Right ventricle myocardium inferior (tissue), 1 donor: ENCODE measurements at places on chromosomes 5 and 9. TPM values are rescaled to one million over a fixed set of nuclear protein-coding genes. Genes with fewer than 3 reads are reported as not detected.

- no peak for DNase-seq
Measured at GRCh38 chr5:102918986-102919610, 164.0 kb downstream of the PAM start.

DNA sequence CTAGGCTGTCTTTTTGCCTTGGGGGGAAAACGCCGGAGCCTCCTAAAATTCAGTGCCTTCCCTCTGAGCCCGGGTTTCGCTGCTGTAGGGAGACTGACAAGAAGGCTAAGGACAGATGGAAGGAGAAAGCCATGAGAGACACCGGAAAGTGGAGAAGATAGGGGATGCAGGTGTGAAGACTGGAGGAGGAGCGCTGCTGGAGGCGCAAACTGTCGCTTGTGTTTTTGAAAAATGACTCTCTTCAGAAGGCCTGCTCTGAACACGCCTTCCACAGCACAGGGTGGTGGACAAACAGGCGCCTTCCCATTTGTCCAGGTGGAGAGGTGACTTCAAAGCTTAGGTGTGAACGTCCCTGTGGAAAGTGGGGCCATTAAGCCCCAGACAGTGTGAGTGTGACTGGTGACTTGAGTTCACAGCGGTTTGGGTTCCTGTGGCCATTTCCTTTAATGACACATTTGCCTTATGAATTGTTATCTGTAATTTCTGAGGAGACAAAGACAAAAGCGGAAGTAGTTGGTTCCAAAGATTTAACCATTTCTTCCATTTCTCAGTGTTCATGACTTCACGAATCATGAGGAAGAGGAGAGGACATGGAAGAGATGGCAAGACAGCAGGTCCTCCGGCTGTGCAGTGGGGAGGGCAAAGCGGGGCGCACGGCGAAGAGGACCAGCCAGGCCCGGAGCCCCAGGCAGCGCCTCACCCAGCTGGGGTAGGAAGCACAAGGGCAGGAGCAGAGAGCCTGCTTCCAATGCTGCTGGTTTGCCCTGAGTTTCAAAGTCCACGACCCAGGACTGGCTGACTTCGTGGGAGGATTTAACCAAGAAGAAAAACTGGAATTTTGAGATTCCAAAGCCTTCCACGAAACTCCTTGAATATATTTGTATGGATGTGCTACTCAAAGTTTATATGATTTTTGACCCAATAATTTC, 27.8 kb upstream of the SEMA4D start:
- DNase-seq: no peak

GRCh38 chr5:12316812-12317211, 412.6 kb upstream of the CTNND2 start:
- DNase-seq: no peak

GRCh38 chr5:112616812-112617547, 120.7 kb upstream of the APC start:
- DNase-seq: no peak

- no peak for DNase-seq
Measured at GRCh38 chr9:5354184-5354583, 14.5 kb upstream of the RLN1 start.

- DNase-seq: no peak
Measured at GRCh38 chr9:6218099-6218502, 2.5 kb downstream of the IL33 start.

DNA sequence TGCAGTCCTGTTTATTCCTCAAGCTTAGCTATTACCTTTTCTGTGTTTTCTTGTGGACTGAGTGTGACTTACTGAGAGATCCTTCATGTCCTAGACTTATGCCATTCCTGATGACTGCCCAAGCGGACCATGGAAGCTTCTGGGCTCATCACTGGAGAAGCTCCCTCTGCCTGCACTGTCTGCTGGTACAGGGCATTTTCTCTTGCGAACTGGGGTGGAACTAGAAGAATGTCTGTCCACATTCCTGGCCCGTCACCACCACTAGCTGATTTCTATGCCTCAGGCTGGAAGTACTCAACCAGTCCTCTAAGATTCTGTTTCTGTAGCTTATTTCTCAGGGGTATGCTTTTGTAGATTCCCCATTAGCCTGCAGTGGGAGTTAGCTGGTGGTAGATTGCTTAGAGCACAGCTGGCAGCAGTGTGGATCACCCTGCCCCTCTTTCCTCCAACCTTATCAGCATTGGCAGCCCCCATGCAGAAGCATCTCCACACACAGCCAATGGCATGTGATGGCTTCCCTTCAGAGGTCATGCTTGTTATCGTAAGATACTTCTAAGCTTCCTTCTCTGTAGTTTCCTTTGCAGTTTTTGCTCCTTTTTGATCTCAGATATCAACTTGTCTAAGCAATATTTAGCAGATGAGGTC, 12.4 kb downstream of the SLC36A1 start:
- DNase-seq: no peak

DNA sequence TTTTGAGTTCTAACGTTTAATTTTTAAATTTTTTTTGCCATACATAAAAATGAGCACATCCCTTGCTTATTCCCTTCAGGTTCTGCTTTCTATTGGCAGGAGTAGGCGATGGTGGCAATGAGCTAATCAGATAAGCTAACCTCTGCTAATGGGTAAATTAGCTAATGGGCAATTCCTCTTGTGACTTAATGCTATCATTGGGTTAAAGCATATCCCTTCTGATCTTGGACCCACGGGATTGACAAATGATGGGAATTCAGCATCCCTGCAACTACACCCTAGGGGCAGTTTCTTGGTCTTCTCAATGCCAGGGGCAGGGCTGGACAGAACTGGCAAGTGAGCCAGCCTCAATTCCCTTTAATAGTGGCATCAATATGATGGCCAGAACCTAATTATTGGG, 70.2 kb upstream of the IL12B start:
- DNase-seq: no peak

- DNase-seq: no peak
Measured at GRCh38 chr5:174523311-174524071, 200.9 kb upstream of the MSX2 start.

DNA sequence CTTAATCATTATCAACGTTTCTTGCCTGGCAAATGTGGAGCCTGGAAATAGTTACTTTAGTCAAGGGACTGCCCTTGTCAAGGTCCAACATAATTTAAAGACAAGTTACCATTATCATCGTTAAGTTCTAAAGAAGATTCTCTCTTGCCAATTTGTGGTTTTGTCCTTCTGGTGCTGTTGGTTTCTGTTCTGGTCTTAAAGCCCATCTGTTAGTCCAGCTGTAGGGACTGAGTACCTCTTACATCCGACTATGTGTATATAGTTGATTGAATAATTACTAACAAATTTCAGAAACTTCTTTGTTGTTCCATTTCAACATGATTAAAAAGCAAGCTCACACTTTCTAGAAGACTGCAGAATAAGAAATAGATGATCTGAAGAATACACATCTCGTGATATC, 1854.9 kb downstream of the MAT2B start:
- no peak for DNase-seq

DNA sequence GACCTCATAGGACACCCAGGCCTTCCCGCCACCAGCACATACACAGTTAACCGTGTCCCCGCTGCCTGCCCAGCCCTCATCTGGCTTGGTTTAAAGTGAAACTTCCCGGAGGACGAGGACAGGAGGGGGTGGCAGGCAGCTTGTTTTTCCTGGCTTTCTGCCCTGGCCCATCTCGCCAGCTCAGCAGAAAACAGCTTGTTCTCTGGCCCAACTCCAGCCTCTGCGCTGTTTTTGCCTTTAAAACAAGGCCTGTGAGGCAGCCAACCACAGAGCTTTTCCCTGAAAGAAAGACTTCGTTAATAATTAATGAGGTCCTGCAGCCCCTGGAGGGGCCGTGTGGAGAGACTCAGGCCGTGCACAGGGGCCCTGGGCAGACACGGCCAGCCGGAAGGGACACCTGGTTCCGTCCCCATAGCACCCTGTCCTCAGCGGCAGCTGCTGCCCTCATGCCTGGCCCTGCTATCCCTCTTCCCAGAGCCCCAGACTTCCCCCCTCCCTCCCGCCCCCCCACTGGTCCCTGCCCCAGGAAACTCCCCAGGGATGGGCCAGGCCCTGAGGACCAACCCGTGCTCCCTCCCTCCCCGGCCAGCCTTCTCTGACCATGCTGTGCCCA, 108.7 kb downstream of the RXRA start:
- peak; percentile 97 for DNase-seq

Gene ANKRD20A1
- total RNA-seq: 1.7 TPM

Gene CCDC192
- total RNA-seq: not detected

Gene NMUR2
- 0.14 TPM for total RNA-seq

Gene HRH2
- 46.6 TPM for total RNA-seq

Gene PCDHA12
- total RNA-seq: not detected
